NCI-H526 (cell line): ENCODE measurements at places on chromosomes 16 and 17.
A peak's percentile ranks its signal among the peaks of the same experiment; 100 is the strongest.

- no peak for DNase-seq
Measured at GRCh38 chr17:64111831-64112230, 18.1 kb downstream of the ERN1 start.

DNA sequence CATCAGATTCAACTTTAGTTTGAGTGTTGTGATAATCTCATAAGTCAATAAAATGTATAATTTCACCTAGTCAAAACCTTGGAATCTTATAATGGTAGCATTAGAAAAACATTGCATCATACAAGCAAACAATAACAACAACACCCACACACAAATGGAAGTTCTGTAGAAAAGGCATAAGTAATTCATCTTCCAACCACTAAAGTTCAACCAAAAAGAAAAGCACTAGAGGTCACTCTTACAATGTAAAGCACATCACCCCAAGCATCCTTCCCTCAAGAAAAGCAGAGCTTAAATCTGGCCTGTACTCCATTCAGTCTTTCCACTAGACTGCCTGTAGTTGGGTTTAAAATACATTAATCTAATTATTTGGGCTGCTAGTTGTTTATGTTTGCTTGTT is 1.8 kb downstream of the CNTNAP4 start:
- peak; percentile 36 for DNase-seq

- DNase-seq, result no peak
Measured at GRCh38 chr17:42291129-42291528, 2.8 kb downstream of the STAT5A start.

DNA sequence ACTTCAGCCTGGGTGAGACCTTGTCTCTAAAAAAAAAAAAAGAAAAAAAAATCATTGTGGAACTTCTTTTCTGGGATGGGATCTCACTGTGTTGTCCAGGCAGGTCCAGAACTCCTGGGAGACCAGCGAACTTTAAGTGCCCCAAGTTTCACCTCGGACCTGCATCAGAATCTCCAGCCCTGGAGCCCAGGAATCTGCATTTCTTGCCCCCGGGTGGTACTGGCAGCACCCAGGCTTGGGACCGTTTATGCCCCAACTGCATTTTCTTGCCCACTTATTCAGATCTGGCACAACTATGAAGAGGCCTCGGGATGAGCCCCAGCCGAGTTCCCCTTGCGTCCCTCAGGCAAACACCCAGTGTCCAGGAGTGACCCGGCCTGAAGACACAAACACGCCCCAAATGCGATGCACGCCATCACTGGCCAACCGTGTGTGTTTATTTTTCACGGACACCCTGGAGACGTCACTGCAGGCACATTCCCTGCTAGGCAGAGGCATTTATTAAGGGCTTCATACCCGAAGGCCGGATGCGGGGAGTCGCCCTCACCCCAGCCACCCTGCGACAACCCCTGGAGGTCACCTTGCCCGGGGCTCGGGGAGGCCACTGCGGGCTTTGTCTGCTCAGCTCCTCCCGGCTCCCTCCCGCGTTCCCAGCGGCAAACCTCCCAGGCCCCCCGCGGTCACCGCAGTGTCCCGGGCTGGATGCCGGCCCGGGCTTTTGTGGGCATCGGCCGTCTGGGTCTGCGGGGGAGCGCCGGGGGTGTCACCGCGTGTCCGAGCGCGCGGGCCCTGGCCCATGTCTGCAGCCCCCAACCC is 684 bp upstream of the SPIRE2 start:
- peak; percentile 44 for DNase-seq

- DNase-seq, result peak; percentile 14
Measured at GRCh38 chr17:66348584-66349165, 46.3 kb downstream of the PRKCA start.

DNA sequence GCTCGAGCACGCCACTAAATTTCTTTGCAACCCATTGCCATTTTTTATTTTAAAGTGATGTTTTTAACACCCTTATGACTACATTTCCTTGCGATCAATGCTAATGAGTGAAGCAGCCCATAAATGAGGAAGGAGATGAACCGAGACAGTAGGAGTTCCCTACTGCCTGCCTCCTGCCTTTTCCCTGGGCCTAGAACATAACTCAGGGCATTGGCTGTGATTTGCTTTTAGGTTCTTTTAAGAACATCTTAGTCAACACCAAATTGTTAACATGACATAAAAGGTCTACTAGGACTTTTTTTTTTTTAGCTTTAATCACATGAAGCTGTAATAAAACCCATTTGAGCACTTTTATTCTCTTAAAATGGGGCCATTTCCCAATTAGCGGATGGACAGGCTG is 81.3 kb downstream of the MAP2K6 start:
- DNase-seq, result no peak

DNA sequence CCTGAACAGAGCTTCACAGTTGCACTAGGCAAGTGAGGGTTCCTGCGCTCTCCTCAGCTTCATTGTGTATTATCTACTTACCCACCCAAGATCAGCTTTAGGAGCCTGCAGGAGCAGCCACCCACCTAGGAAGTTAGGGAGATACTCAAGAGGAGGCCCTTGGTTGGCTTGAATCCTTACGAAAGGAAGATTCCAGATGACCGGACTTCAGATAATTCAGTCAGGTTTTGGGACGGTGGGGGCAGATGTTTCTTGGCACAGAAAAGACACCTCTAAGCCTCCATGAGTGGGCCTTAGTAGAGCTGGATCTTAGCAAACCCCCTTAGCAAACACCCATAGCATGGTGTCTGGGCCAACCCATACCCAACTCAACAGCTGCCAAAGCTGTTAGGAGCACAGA is 2.4 kb upstream of the CBFB start:
- DNase-seq, result no peak

DNA sequence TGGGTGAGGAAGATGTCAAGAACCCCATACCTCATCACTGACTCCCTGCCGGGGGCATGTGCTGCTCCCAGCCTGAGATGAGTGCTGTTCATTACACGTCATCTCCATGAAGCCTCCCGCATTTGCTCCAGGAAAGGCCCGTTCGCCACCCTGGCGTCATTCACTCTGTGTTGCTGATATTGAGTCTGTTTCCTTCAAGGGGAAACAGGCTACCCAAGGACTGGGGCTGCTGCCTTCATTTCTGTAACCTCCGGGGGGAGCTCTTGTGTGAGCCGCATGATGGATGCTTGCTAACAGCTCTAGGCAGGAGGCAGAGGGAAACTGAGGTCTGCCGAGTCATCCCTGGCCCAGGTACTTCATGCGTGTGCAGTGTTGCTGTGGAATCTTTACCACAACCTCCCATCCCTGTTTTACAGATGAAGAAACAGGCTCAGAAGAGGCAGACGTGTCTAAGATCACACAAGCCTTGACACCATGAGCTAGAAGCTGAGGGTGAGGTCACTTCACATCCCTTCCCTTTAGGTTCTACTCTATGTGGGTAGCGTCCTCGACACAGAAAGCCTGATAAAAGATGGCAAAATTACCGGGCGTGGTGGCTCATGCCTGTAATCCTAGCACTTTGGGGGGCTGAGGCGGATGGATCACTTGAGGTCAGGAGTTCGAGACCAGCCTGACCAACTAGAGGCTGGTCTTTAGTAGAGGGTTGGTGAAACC is 3.5 kb upstream of the ARMC5 start:
- DNase-seq, result no peak

- no peak for DNase-seq
Measured at GRCh38 chr17:57256708-57257112, 387 bp downstream of the MSI2 start.

DNA sequence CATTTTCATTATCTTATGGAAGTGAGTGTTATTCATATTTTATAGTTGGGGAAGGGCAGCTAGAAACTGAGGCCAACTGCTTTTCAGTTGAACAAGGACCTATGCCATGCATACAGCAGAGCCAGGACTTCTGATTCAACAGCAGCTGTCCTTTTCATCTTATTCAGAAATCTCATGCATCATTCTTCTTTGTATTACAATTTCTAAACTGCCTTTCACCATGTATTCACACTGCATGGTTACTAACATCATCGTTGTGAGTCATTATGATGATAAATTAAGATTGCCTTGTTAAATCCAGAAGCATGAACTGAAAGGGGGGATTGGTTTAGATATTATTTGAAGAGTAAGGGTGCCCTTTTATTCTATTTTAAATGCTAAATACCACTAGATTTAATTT is 1470.1 kb upstream of the GOT2 start:
- DNase-seq, result no peak

GRCh38 chr16:50565428-50565827 is 17.2 kb downstream of the NKD1 start:
- no peak for DNase-seq

GRCh38 chr17:5330981-5331380 is 48.9 kb downstream of the RABEP1 start:
- no peak for DNase-seq

- peak; percentile 63 for DNase-seq
Measured at GRCh38 chr17:76383546-76384221, 725 bp upstream of the SPHK1 start.

DNA sequence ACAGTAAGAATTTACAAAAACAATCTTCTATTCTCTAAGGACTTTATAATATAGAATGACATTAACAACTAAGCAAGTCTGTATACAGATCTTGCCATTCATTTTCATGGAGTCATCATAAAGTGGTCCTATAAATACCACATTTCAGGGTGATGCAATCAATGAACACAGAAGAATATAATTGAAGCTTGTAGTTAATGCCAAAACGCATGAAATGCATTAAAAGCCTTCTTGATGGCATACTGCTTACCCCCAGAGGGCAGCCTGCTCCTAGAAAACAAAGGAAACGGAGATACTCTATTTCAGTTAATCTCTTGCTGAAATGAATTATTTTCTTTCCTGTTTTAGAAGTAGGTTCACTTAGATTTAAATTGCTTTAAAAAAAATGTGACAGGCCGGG is 45.2 kb upstream of the STAC2 start:
- peak; percentile 31 for DNase-seq

DNA sequence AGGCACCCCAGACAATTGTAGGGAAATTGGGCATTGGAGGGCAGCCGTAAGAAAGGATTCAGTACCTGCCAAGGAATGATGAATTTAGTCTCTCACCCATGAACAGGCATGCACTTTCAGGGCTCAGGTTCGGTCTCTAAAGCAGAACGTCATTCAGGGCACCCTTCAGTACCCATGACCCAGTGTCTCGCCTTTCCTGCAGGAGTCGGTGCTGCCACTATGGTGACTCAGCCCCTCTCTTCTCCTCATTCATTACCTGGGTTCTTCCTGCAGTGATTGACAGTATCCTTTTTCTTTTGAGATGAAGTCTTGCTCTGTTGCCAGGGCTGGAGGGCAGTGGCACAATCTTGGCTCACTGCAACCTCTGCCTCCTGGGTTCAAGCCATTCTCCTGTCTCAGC is 8.4 kb downstream of the SOST start:
- DNase-seq, result no peak

- peak; percentile 28 for DNase-seq
Measured at GRCh38 chr16:21001262-21001661, 100.7 kb downstream of the LYRM1 start.

- DNase-seq, result no peak
Measured at GRCh38 chr16:19573997-19574396, 18.5 kb downstream of the VPS35L start.

GRCh38 chr17:76345377-76345974 is 8.2 kb downstream of the PRPSAP1 start:
- no peak for DNase-seq

DNA sequence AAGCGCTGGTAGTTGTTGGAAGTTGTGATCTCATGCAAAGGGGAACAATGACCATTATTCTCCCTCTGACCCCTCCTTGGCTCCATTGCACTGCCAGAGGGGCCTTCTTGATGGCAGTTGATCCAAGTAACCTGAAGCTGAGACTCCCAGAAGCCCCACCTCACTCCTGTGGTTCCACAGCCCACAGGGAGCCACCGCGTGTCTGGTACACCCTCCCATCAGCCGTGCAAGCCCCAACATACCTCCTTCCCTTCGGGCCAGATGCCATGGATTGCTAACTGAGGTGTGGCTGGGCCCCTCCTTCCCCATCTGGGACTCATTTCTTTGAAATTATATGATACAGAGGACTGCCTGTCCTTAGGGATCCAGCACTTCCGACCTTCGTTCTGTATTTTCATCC is 17.8 kb downstream of the SAP30BP start:
- DNase-seq, result no peak

GRCh38 chr17:68860941-68861340 is 94.3 kb downstream of the ABCA8 start:
- no peak for DNase-seq

- DNase-seq, result no peak
Measured at GRCh38 chr16:90040152-90041023, 21.1 kb upstream of the DBNDD1 start.

DNA sequence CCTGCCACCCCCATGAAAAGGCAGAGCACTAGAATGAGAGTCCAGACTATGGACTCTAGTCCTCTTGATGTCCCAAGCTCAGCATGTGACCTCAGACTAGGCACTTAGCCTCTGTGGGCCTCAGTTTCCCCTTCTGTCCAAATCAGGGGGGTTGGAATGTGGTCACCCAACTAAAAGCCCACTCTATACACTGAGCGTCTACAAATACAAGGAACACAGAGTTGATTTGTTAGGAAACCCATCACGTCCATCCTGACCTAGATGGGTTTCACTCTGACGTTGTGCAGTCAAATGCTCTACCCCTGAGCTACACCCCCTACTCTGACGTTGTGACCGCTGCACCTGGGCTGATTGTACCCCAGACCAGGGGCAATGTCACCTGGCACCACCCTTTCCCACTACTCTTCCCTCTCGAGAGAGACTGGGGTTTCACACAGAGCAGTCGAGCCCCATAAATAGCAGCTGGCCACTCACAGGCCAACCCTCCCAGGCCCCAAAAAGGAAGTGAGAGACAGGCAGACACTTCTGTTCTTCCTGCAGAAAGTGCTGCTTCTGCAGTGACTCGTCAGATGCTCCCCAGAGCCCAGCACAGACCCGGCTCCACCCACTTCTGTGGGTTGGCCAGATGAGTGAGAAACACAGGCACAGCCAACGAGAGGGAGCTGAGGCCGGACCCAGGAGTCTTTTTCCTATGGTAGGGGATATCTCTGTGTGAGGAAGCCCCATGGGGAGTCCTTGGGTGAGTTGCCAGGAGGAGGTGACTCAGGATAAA is 16.1 kb upstream of the TNFRSF13B start:
- no peak for DNase-seq

DNA sequence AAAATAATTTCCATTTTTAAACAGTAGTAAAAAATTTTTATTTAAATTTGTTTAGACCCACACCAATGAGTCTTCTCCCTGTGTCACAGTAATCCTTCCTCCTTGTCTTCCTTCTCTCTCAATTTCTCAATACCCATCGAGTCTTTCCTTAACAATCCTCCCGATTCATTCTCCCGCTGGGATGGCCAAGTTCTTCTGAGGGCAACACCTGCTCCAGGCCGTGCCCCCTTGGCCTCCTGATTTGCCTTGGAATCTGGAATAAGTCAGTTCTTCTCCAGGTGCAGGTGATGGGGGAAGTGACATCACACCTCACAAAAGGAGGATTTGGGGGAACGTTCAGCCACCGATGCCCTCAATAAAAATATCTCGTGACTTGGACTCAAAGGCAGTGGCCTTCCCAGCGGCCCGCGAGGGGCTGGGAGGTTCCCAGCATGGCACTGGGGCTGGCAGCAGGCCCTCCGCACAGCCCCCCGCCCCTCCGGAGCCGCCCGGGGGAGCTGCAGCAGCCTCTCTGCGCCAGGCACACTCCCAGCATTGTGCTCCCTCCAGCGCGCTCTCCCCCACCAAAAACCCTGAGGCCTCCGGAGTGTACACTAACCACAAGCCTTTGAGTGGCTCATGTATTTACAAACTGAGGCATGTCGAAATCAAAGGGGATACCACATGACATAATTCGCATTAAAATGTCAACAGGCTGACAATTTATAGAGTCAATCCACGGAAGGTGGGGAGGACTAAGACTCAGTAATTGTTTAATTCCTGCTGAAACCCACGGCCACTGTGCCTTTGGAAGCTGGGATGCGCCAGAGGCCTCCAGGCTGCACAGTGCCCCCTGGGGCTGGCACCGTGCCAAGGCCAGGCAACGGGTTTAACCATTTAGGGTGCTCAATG is 120.5 kb downstream of the ZFHX3 start:
- peak; percentile 77 for DNase-seq
